ENCODE measurements at places on chromosomes 2 and 18. TPM values are rescaled to one million over a fixed set of nuclear protein-coding genes. Genes with fewer than 3 reads are reported as not detected.

Gene SLC11A1
- total RNA-seq, result 9.4 TPM

Gene POLE4
- 31.4 TPM for total RNA-seq

Gene ANKRD29
- 4.8 TPM for total RNA-seq

Gene DHX57
- total RNA-seq, result 5.2 TPM

Gene EML4
- 55.7 TPM for total RNA-seq

Gene DPYSL5
- not detected for total RNA-seq

Gene CKAP2L
- total RNA-seq, result 0.37 TPM

Gene KCNE4
- 0.17 TPM for total RNA-seq

Gene SERPINB13
- not detected for total RNA-seq

Gene ITGA6
- 26.8 TPM for total RNA-seq

Gene SP140
- total RNA-seq, result 0.43 TPM

Gene CNDP1
- total RNA-seq, result 10.4 TPM

Gene METTL8
- 13.8 TPM for total RNA-seq

Gene DYNAP
- total RNA-seq, result not detected

Gene REG3A
- not detected for total RNA-seq

Gene UGT1A5
- 1.5 TPM for total RNA-seq
